Cardiac muscle cell (in vitro differentiated cells and primary cell): ENCODE measurements at places on chromosomes 2 and 18. TPM values are rescaled to one million over a fixed set of nuclear protein-coding genes. Genes with fewer than 3 reads are reported as not detected.

Gene CYP27A1
- 70.6 and 125 TPM in 2 replicates for polyA plus RNA-seq

DNA sequence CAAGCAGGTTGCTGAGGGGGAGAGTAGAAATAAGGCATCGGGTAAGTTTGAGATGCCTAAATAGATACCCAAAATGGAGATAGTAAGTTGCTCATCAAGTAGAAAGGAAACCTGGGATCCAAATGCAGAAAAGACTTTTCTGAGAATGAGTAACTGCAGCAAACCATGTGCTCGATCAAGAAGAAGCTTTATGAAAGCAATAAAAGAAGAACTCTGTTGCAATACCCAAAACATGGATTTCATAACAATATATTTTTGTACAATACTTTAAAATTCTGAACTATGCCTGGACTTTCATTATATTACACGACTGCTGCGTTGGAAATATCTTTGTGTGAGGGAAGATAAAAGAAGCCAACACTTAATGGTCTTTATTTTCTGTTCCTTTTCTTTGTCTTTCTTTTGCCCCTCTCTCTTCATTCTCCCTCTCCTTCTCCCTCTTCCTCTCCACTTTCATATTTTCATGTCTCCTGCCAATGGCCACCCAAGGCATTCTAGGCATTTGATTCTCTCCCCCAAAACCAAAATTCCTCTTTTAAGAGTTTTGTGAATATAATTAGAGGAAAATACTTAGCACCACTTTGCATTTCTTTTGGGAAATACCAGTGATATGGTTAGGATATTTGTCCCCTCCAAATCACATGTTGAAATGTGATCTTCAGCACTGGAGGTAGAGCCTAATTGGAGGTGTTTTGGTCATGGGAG is 257.6 kb downstream of the MREG start:
- H3K4me3 ChIP-seq, result no peak overlapping the region
- no peaks in the 10 kb centered on the region for H3K36me3 ChIP-seq
- DNase-seq, result no peak
- H3K27ac ChIP-seq, result no peak overlapping the region

DNA sequence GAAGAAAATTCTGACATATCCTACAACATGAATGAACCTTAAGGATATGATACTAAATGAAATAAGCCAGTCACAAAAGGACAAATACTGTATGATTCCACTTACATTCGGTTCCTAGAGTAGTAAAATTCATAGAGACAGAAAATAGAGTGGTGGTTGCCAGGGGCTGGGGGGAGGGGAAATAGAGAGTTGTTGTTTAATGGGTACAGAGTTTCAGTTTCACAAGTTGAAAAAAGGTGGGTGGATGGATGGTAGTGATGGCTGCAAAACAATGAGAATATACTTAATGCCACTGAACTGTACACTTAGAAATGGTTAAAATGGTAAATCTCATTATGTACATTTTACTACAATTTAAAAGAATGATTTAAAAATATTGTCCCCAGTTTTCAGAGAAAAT is 53.3 kb upstream of the NFU1 start:
- H3K4me1 ChIP-seq, result peaks cover 9% of the 10 kb centered on the region
- H3K4me3 ChIP-seq, result no peak overlapping the region
- no peaks in the 10 kb centered on the region for H3K27me3 ChIP-seq

GRCh38 chr2:221494556-221494955 is 77.5 kb downstream of the EPHA4 start:
- H3K27me3 ChIP-seq, result no peaks in the 10 kb centered on the region
- no peaks in the 10 kb centered on the region for H3K4me1 ChIP-seq

- H3K4me1 ChIP-seq, result peaks cover 13% of the 10 kb centered on the region
- no peaks in the 10 kb centered on the region for H3K36me3 ChIP-seq
- DNase-seq, result peak; percentile 42
Observed at GRCh38 chr2:126778561-126779501, 119.9 kb upstream of the TEX51 start.

Gene CABYR
- 2.0 and 2.6 TPM in 2 replicates for polyA plus RNA-seq

Gene SIX3
- not detected in 2 replicates for polyA plus RNA-seq

DNA sequence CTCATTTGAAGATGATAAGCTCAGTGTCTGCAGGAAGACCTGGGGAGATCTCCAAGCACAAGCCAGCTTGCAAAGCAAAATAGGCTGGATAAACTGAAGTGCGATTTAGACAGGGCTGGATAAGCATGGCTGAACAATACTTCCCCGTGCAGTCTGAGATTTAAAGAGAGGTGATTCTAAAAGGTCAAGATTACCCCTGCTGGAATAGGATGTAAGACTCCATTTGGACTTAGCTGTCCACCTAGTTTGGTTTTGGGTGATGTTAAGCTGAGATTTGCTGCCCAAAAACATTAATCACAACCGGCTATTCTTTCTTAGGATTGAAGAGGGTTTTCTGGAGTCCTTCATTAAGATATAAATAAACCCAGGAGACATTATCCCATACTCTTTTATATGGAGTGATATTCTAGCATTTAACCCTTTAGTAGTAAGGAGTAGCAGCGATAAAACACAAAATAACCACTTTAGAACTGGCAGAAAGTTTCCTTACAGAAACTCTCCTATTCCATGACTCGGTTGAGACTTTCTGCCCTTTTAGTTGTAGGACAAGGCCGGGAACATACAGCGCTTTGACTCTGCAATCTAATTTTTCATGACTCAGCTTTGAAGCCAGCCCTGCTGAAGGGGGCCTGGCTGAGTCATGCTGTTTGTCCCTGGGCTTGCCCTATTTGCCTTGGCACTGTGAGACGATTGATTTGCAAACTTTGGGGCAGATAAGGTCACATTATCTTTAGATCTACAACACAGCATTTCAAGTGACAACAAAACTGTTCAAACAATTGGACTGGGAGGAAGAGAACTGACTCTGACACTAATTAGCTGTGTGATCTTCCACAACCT is 238.2 kb downstream of the GCA start:
- no peak for DNase-seq
- H3K36me3 ChIP-seq, result no peaks in the 10 kb centered on the region
- H3K4me3 ChIP-seq, result no peak overlapping the region
- no peaks in the 10 kb centered on the region for H3K27me3 ChIP-seq

- DNase-seq, result no peak
- no peak overlapping the region for H3K27ac ChIP-seq
- no peaks in the 10 kb centered on the region for H3K36me3 ChIP-seq
Observed at GRCh38 chr2:69168950-69169654, 156.1 kb downstream of the ANTXR1 start.

Gene ASAP2
- 8.5 and 13.7 TPM in 2 replicates for polyA plus RNA-seq

- DNase-seq, result peak; percentile 61
- H3K27me3 ChIP-seq, result no peaks in the 10 kb centered on the region
- no peaks in the 10 kb centered on the region for H3K36me3 ChIP-seq
- peaks cover 20% of the 10 kb centered on the region for H3K4me1 ChIP-seq
- no peak overlapping the region for H3K27ac ChIP-seq
Observed at GRCh38 chr2:179440642-179441251, 176.1 kb upstream of the SESTD1 start.

DNA sequence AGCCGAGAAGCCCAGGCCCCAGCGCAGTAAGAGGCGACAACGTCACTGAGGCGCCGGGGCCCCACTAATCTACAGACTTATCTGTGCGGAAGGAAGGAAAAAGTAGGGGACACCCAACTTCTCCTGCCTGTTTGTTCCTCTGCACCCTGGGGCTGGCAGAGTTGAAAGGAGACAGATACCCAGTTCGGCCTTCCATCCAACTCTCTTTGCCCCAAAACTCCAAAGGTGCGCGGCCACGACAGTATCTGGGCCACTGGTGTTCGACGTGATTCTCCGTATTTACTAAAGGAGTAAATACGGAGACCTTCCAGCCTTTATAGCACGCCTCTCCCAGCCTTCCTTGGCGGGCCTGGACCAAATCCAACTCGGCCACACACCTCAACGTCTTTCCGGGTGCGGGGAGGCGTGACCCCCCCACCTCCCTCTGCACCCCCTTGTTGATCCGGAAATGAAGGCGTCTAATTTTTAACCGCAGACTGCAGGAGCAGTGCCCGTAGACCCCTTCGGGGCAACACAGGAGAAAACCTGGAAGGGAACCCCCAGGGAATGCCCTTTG is 1.6 kb downstream of the SMAD7 start:
- H3K4me3 ChIP-seq, result peak overlapping the region; percentile 100
- H3K4me1 ChIP-seq, result peaks cover 34% of the 10 kb centered on the region
- peaks cover 18% of the 10 kb centered on the region for H3K36me3 ChIP-seq

Gene RBMS1
- 99.9 and 120 TPM in 2 replicates for polyA plus RNA-seq

- no peak for DNase-seq
- H3K36me3 ChIP-seq, result no peaks in the 10 kb centered on the region
- no peaks in the 10 kb centered on the region for H3K4me1 ChIP-seq
- no peak overlapping the region for H3K4me3 ChIP-seq
- H3K27ac ChIP-seq, result no peak overlapping the region
Observed at GRCh38 chr2:113083296-113083695, 15.5 kb downstream of the IL1F10 start.

- no peak overlapping the region for H3K27ac ChIP-seq
- H3K4me1 ChIP-seq, result peaks cover 13% of the 10 kb centered on the region
- no peak for DNase-seq
- H3K36me3 ChIP-seq, result no peaks in the 10 kb centered on the region
Observed at GRCh38 chr18:44737623-44738022, 56.9 kb downstream of the SETBP1 start.

GRCh38 chr18:3062798-3063680 is 50.1 kb upstream of the LPIN2 start:
- peak; percentile 85 for DNase-seq
- H3K4me1 ChIP-seq, result no peaks in the 10 kb centered on the region
- H3K27me3 ChIP-seq, result no peaks in the 10 kb centered on the region
- H3K36me3 ChIP-seq, result peaks cover 13% of the 10 kb centered on the region
- peak overlapping the region; percentile 9 for H3K27ac ChIP-seq

Gene GPR45
- not detected in 2 replicates for polyA plus RNA-seq

Gene UGP2
- polyA plus RNA-seq, result 327 and 344 TPM in 2 replicates

DNA sequence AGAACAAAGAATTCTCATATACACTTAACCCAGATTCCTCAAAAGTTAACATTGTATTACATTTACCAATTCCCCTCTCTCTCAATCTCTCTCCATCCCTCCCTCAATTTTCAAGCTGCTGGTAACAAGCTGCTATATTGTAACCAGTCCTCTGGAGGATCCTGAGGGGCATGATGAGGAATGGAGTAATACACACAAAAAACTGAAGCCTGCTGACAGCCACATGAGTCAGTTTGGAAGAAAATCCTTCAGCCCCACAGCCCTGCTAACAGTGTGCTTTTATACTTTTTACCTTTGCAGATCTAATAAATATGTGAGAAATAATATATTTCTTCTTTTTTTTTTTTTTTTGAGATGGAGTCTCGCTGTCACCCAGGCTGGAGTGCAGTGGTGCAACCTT is 165.7 kb upstream of the RAB12 start:
- no peak overlapping the region for H3K27ac ChIP-seq
- no peaks in the 10 kb centered on the region for H3K4me1 ChIP-seq
- no peaks in the 10 kb centered on the region for H3K27me3 ChIP-seq
- no peak overlapping the region for H3K4me3 ChIP-seq
- no peak for DNase-seq
- no peaks in the 10 kb centered on the region for H3K36me3 ChIP-seq

Gene AGFG1
- polyA plus RNA-seq, result 39.0 and 55.3 TPM in 2 replicates

- peaks cover 3% of the 10 kb centered on the region for H3K4me1 ChIP-seq
- H3K27me3 ChIP-seq, result no peaks in the 10 kb centered on the region
- H3K27ac ChIP-seq, result no peak overlapping the region
- no peak overlapping the region for H3K4me3 ChIP-seq
- DNase-seq, result no peak
Observed at GRCh38 chr2:62071760-62072680, 123.9 kb upstream of the B3GNT2 start.

DNA sequence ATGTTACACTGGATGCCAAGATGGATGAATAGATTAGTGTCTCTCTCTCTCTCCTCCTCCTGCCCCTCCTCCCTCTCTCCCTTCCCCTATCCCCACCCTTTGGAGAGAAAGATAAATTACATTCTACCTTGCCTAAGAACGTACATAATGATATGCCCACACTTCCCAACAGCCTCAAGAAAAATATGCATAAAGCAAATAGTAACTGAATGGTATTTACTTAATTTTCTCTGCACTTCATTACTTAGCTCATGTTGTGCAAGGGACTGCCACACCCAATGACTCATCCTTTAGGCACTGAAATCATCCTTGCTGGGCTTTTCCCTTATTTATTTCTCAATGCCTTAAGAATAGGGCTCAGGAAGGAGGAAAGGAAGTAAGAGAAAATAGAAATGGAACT is 137.3 kb upstream of the PID1 start:
- H3K27ac ChIP-seq, result no peak overlapping the region
- no peaks in the 10 kb centered on the region for H3K27me3 ChIP-seq
- no peaks in the 10 kb centered on the region for H3K36me3 ChIP-seq
- no peaks in the 10 kb centered on the region for H3K4me1 ChIP-seq
- no peak overlapping the region for H3K4me3 ChIP-seq

DNA sequence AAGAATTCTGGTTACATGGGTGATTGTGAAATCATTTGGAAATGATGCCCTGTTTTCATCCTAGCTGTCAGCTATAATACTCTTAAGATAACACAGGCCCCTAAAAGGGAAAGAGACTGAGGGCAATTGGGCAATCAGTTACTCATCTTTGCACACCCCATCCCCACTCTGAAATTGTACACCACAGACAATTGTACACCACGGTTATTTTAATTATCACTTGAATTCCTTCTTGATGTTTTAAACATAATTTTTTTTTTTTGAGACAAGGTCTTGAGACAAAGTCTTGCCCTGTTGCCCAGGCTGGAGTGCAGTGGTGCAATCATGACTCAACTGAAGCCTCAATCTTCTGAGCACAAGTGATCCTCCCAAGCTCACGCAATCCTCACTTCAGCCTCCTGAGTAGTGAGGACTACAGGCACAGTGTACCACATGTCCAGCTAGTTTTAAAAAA is 862.4 kb upstream of the ACVR2A start:
- DNase-seq, result no peak
- no peak overlapping the region for H3K27ac ChIP-seq
- no peaks in the 10 kb centered on the region for H3K27me3 ChIP-seq
- no peaks in the 10 kb centered on the region for H3K4me1 ChIP-seq

- H3K27ac ChIP-seq, result no peak overlapping the region
- no peak for DNase-seq
- no peak overlapping the region for H3K4me3 ChIP-seq
- H3K4me1 ChIP-seq, result no peaks in the 10 kb centered on the region
- peaks cover 7% of the 10 kb centered on the region for H3K27me3 ChIP-seq
Observed at GRCh38 chr2:71891155-71891554, 256.5 kb downstream of the CYP26B1 start.

Gene ALPI
- not detected in 2 replicates for polyA plus RNA-seq

DNA sequence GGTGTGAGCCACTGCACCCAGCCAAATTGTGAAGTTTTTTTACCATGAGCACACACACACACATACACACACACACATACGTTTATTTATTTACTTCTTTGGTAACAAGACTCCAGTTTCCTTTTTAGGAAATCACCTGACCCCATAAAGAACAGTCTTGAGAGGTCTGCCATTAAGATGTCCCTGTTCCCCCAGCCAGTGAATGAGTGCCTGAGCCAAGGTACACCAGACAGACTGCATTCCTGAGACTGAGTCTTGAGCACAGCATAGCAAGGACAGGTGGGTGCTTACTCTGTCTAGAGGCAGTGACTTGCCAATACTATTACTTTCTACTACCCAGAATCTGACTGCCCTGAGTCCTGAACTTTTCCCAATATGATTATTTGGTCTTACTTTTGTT is 167.2 kb upstream of the SATB2 start:
- H3K36me3 ChIP-seq, result no peaks in the 10 kb centered on the region
- H3K27me3 ChIP-seq, result peaks cover 15% of the 10 kb centered on the region
- no peak overlapping the region for H3K4me3 ChIP-seq

Gene MRPL44
- 35.3 and 44.7 TPM in 2 replicates for polyA plus RNA-seq
